Naive B cell (primary cell): ENCODE measurements at places on chromosomes 6 and 20.

DNA sequence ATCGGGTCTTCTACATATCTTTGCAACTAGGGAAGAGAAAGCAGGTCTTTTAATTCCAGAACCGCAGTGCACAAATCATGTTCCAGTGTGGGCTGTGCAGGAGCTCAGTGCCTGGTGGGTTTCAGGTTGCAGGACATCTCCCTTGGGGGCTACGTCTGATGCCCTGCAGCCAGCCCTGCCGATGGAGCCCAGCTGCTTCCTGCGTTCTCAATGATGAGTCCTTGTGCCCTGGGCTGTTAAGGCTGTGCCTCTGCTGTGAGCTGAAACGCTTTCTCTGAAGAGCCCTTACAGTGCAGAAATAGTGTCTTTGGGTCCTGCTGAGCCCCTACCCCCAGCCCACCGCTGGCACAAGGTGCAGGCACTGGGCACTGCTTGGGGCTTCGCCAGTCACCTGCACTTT lies 192.9 kb downstream of the SYNDIG1 start:
- DNase-seq, result no peak

DNA sequence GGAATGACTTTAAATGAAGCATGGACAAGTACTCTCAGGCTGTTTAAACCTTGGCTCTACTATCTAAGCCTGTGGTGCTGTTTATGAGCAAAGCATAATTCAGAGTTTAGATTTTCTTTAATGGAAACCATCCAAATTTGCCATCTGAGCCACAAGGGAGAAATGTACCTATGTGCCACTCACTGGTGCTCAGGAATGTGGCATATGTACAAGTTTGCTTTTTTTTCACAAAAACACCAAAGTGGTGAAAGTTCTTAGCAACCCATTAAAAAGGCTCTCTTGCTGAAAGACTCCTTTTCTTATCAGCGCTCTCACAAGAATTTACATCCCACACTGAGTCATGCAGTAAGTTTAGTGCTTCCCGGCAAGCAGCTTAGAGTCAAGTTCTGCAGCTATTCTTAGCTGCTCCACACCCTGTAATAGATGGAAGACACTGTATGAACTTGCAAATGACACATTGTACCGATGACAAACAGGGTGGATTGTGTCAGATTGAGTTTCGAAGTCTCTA lies 57.3 kb upstream of the MLIP start:
- no peak for DNase-seq

DNA sequence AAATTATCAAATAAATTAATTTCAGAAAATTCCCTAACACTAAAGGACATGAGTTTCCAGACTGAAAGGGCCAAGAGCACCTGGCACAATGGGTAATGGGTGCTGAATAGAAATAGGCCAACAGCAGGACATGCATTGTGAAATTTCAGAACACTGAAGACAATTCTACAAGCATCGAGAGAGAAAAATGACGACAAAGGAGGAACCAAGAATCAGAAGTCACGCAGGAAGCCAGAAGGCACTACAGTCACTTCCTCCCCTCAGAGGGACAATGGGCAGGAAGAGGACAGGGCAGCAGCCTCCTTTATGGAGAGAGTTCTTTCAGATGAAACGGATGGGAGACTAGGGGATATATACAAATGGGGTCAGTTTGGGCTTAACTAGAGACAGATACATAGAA lies 29.6 kb downstream of the PCNA start:
- DNase-seq, result peak; percentile 38

DNA sequence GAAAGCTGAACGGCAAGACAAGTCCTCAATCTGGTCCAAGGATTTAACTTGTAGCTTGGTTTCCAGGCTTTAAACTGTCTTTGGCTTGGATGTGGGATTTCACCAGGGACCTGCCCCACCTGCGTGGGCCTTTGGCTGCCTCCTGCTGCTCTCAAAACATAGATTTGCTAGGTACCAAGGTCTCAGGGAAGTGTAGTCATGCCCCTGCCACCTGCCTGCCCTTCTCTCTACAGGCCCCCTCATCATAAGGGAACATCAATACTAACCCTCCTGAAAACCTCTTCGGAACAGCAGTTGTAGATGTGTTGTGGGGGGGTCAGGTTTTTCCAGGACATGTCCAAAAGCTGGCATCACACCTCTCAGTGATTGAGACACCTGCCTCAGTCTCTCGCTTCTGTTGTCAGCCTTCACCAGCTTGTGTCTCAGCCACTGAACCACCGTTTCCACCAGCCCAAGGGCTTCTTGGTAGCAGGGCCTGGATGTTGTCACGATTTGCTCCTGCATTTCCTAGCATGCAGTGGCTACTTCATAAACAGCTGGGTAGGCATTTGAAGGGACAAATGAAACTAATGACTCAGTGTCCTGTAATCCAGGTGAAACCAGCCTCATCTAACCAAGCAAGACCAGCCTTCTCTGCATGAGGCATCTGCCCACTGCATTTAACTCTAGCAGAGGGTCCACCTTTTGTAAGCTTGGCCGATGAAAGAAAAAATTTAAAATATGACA lies 141.6 kb upstream of the THBS2 start:
- no peak for DNase-seq

DNA sequence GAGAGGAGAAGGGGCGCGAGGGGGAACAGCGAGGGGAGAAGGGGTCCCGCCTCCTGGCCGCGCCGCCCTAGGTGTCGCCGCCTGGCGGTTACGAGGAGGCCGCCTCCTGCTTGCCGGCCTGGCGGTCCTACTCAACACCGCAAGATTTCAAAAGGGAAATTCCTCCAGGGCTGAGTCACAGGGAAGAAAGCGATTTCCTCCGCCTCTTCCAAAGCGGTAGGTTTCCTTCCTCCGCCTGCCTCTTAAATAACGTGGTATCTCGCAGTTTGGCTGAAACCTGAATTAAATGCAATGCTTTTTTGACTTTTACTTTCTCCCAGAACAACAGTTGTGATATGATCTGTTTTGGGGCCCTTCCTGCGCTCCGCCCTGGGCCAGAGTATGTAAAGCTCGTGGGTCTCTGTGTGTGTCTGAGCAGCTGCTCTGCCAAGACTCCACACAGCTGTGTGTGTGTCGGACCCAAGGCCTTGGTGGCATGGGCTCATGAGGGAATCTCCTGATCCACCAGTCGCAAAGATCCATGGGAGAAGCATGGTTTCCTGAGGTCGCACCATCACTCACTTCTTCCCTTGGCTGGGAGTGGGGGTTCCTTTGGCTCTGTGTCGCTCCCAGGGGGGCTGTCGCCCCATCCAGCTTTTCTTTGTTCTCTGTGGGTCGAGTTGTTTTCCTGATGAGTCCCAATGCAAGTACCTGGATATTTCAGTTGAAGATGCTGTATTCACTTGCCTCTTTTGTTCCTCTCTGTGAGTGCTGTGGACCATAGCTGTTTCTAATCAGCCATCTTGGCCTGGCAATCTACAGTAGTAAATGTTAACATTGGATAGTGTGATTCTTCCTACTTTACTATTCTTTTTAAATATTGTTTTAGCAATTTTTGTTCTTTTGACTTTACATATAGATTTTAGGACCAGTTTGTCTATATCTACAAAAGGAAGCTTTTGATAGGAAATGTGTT lies 31.6 kb upstream of the NOTCH4 start:
- DNase-seq, result peak; percentile 45

- DNase-seq, result no peak
Measured at GRCh38 chr20:37311710-37312355, 22.4 kb downstream of the MANBAL start.

- no peak for DNase-seq
Measured at GRCh38 chr6:166389119-166389518, 6.4 kb upstream of the MPC1 start.

DNA sequence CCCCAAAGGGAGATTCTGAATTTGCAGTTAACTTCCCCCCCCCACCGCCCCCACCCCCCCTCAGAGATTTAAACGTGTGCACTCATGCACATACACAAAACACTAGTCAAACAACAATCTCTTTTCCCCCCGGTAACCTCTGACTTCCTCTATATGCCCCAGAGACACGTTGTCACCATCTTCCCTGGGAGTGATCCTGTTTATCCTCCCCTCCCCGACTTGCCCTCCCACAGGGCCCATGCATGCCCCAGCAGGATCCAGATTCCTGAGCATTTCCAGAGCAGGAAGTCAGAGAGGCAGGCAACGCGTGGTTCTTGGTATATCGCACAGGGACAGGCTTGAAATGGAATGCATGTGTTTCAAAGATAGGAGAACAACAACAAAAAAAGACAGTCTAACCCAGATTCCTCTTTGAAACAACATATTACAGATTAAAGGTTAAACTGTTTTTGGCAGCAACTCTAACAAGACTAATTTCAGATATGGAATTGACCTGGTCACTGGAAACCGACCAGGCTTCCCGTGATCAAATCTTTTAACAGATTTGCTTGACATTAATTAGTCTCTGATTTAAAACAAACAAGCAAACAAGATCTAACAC lies 1.3 kb downstream of the BLCAP start:
- peak; percentile 42 for DNase-seq

DNA sequence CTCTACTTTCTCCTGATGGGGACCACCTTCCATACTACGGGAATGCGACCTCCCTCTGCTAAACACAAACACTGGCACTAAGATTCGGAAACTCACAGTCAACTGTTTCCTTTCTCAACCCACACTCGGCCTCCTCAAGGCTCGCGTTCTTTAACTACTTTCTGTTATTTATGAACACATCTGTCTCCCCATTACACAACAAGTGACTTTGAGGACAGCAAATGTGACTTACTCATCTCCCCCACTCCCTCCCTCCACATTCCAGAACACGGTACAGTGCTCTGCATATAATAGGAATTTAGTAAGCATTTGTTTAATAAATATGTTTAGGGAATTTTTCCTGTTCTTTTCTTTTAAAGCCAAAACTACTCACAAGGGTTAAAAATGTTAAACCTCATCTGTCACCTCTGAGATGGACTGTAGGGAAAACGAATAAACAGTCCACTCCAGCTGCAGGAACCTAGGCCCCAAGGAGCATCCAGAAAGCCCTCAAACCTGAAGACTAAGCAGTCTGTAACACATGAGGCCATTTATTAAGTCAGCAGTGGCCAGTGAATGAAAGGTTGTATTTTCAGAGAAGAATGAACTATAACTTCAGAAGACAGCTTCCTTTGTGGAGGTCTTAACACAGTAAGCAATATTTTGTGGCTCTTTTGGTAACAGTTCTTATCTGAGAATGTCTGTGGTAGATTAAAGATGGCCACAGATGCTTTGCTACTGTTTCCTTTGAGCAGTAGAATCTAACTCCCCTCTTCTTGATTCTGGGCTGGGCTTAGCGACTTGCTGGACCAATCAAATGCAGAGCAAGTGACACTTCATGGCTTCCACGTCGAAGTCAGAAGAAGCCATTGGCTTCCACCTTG lies 209.6 kb upstream of the DTNBP1 start:
- DNase-seq, result no peak

DNA sequence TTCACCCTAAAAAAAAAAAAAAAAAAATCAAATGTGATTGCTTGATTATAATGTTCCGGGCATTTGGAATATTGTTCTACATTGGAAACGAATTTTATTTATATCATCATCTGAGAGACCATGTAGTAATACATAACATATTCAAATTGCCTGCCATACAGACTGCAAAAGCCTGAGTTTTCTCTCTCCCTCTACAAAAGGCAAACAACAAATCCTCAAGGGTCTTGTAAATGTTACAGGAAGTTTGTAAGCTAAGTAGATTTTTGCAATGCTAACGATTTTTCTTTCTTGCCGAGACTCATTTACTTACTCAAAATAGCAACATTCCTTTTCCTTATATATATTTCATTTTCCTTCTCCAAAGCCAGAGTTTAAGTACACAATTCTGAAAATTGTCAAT lies 49.0 kb upstream of the HTR1E start:
- no peak for DNase-seq

GRCh38 chr20:50514750-50515149 lies 4.6 kb downstream of the PTPN1 start:
- DNase-seq, result no peak

- DNase-seq, result no peak
Measured at GRCh38 chr6:4607793-4608192, 168.4 kb upstream of the CDYL start.

DNA sequence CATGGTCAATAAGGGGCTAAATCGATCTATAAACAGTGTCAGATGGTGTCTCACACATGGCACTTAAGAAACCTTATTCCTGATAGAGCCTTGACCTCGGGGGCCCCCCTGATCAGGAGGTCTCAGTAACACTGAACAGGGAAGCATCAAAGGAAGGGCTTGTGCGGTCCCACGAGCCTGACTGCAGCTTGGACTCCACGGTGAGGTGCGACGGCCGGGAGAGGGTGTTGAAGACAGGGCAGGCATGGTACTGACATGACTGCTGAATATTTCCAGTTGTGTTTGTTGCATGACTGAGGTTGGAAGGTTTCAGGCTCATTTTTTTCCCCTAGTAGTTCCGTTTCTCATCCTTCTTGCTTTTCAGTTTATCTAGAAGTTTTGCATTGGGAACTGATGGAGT lies 107.1 kb upstream of the JAG1 start:
- DNase-seq, result no peak

DNA sequence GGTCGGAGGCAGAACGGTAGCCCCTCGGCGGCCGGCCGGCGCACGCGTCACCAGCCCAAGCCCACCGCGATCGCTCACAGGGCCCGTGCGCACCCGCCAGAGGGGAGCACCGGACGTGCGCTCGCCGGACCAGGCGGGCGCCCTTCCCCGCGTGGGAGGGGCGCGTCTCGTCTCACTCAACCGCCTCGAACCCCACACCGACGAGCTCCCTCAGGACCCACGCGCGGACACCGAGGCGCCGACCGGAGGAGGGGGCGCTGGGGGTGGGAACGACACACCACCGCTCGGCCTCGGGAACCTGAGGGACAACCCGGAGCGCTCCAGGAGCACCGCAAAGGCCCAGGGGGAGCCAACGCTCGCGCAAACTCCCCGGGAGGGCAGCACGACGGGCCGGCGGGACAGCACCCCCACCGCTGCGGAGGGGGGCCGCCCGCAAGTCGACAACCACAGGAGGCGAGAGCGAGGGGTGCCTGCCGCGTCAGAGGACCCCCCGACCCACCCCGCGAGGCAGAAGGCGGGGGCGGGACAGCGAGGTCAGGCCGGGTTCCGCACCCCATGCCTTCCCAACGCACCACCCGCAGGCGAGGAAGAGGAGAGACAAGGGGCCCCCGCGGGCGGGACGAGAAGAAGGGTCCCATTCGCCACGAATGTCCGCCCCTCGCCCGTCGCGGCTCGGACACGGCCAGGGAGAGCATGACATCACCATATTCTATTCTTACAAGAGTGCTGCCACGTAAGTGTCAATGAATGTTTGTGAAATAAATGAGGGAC lies 512.7 kb upstream of the ZNF337 start:
- no peak for DNase-seq

DNA sequence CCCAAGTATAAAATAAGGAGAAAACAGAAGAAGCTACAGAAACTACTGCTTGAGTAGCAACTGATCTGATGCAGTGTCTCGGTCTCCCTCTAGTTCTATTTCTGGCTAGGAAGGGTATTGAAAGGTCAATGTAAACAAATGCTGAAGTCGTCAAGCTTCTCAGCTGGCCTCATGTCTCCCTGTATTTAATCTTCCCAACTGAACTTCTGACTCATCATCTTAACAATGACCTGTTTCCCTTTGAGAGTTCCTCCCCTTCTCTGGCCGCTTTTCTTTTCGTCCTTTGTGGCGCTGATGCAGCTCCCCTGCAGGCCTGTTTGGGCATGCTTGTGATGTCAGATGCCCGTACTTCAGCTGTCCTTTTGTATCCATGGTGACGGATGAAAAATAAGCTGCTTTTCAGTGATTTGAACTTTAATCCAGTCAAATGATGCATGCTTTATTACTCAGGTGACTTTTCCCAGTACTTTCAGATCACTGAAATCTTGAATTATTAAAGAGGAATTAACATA lies 7.8 kb upstream of the LCA5 start:
- peak; percentile 28 for DNase-seq
